ENCODE measurements at places on chromosomes 5 and 9.

GRCh38 chr5:118447350-118447749 is 541.0 kb downstream of the DTWD2 start:
- DNase-seq = no peak

DNA sequence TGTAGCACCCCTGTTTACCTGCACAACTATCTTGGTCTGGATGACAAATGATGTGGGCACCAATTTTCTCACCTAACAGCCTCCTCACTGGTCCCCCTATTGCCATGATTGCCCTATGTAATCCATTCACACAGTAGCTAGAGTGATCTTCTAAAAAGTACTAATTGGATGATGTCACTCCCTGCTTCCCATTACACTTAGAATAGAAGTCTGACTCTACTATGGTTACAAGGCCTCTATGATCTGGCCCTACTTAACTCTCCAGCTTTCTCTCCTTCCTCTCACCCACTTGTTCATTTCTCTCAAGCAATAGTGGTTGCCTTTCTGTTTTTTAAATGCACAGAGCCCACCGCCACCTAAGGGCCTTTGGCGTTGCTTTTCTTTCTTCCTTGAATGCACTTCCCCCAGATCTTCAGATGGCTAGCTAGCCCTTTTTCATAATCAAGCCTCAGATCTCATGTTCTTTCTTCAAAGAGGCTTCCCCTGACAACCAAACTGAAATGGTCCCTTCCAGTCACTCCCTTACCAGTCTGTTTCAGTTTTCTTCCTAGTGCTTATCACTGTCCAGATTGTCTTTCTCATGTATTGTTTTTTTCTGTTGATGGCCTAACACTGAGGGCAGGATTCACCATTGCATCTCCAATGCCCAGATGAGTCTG is 8.7 kb downstream of the IGIP start:
- no peak for DNase-seq

GRCh38 chr9:105647595-105648349 is 14.5 kb upstream of the TAL2 start:
- no peak for DNase-seq

DNA sequence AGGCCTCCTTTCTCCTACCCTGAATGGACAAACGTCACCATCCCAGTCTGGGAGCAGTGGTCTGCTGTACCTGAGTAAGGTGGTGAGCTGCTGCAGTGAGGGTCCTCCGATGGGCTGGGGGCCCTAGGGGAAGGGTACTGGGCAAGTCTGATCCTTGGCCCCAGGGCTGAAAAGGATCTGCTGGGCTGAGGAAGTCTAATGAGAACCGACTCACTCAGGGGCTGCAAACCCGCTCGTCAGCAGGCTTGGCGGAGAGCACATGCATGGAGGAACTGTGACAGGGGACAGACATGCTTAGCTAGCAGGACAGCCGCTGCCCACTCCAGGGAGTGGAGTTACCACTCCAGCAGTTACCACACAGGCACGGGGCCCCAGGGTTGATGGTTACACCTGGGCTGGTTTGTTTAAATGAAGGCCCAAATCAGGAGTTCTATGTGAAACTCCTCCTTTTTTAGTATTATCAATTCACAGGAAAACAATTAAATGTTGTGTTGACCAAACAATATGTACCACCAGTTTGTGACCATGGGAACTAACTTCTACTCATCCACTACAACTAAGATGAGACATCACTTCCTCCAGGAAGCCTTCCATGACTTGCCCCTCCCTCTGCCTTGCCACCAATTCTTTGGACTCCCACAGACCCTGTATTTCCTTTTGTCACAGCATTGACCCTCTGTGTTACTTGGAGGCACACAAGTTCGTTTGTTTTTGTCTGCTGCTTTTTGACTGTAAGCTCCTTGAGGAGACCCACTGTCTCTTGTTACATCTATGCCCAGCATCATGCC is 56.1 kb upstream of the CPLX2 start:
- no peak for DNase-seq

- no peak for DNase-seq
These were observed 137.0 kb downstream of the CCDC192 start for GRCh38 chr5:127840198-127840524.

- DNase-seq = no peak
These were observed 208.0 kb downstream of the KCTD16 start for GRCh38 chr5:144378681-144379080.

DNA sequence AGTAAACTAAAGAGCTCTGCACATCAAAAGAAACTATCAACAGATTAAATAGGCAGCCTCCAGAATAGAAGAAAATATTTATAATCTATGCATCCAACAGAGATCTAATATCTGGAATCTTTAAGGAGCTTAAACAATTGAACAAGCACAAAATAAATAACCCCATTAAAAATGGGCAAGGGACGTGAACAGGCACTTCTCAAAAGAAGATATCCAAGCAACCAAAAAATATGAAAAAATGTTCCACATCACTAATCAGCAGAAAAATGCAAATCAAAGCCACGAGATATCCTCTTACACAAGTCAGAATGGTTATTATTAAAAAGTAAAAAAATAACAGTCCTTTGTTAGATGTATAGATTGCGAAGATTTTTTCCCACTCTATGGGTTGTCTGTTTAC is 109.1 kb upstream of the TRPC7 start:
- no peak for DNase-seq

GRCh38 chr5:71859515-71859914 is 140.4 kb downstream of the CARTPT start:
- no peak for DNase-seq

Data from kidney capillary endothelial cell (primary cell).